Activated T-helper 1 cell treated with anti-CD3 and anti-CD28 coated beads, Interleukin-2, amount 50 U/mL, for 16 hours (primary cell): ENCODE measurements at places on chromosomes 12 and 14.

DNA sequence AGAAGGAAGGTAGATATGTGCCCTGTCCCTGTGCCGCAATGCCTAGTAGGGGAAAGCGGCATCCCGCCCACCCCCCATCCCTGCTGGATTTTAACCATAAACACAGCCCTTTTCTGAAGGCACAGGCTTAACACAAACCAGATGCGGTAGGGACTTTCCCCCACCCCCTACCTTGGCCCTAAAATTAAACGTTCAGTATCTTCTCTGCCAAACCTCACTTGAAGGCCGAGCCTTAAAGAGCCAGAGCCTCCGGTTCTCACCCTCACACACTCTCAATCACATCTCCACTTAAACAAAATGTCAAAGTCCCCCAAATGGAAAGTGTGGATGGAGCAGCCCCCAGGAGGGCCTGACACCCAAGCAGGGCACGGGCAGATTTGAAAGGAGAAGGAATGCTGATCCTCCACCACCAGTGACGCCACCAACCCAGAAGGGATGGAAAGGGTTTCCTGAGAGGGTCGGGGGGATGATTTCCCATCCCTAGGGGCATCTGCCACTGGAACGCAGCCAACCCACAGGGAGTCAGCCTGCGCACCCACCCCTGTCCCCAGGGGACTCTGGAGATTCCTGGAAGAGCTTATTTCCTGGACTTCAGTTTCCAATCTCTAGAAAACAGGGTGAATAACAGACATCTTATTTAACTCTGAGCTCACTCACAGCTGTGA is 26.4 kb downstream of the ACTN1 start:
- no peak for DNase-seq

DNA sequence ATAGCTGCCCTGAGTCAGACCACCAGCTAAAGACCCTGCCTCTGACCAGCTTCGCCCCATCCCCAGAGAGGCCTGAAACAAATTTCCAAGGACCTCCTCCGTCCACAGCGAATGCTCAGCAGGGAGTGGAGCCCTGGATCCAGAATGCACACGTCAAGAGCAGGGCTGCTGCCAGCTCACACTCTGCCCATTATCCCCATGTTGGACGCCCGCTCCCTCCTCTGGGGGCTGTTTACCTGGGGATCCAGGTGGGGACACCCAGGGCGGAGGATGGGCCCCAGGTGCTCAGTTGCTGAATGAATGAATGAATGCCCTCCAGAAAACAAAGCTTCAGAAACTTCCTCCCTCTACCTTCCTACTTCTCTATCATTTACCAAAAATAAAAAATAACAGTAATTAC is 18.1 kb downstream of the BCL11B start:
- no peak for DNase-seq

DNA sequence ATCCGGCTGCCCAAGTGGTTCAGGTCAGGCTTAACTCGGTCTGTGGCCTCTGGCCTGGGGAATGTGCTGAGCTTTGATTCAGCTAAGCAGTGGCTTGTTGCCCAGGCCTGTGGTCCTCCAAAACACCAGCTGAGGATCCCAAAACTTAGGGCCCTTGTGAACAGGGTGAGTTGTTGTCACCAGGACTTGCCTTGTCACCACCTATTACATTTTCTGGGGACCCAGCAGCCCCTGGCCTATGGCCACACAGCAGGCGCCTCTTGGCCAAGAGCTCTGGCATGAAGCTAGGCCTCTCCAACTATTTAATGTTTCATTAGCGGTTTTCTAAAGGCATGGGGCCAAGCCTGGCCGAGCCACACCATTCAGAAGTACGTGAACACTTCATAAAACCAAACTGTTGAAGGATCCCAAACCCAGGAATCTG is 343.7 kb downstream of the CACNA1C start:
- no peak for DNase-seq

- no peak for DNase-seq
Observed at GRCh38 chr12:30752255-30752654, 2.5 kb downstream of the CAPRIN2 start.

DNA sequence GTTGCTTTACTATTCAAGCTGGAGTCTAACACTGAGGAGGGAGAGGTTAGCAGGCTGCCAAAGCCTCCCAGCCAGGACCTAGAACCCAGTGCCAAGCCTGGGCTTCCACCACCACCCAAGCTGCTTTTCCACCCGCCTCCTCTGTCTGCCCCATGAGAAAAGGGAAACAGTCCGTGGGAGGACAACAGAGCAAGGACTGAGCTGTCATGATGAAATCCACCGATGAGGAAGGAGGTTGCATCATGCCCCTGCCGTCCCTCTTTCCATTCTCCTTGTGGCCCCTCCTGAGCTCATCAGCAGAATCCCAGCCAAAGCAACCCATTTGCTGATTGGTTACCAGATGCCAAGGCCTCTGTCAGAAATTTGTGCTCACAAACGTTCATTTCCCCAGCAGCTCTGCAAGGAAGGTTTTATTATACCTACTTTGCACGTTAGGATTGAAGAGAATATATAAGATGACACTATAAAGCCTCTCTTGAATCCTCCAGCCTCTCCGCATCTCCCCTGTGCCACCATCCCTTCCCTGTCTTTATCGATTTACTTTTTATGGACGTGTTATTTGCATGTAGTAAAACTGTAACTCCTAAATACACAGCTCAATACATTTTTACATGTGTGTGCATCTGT is 6.3 kb upstream of the SERPINA1 start:
- DNase-seq, result no peak

DNA sequence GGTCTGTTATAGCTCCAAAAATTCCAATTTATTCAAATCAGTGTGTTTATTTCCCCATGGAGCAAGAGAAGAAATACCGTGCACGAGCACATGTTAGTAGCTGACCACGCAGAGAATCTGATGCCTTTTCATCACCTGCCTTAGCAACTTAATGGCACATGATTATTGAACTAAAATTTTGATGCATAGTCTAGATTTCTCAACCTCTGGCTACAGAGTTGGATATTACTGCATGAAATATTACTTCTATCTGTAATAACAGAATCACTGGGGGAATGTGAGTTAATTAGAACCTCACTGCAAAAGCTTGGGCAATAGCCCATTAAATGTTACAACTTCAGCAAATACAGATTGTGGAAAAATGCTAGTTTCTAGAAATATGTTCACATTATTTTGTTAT is 335.8 kb downstream of the FLRT2 start:
- no peak for DNase-seq
